ENCODE measurements at places on chromosomes 12 and 14.

DNA sequence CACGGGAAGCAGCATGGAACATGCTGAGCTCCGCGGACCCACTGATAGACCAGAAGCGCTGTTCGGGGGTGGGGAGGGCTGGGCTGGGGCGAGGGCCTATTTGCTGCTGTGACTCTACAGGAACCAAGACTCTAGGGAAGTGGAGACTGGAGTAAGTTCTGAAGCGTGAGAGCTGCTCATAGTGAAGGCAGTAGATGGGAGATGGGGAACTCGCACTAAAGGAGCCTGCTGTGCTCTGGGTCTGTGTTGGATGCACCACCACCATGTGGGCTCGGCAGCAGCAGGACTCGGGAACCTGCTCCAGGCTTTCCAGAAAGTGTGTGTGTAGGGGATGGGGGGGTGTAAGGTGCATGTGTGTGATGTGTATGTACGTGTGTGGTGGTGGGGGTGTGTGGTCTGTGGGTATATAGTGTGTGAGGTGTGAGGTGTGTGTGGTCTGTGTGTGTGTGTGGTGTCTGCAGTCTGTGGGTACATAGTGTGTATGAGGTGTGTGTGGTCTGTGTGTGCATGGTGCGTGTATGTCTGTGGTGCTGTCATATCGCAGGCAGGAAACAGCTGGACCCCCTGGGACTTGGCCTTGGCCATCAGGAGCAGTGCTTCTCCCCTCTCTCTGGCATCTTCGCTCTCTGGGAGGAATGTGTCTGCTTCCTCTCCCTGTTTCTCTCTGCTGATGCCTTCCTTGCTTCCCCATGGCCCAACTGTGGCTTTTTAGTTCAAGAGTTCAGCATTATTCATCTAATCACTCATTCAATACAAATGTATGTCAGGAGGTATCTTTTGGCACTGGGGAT, 378.9 kb downstream of the FUT8 start:
- DNase-seq: no peak

DNA sequence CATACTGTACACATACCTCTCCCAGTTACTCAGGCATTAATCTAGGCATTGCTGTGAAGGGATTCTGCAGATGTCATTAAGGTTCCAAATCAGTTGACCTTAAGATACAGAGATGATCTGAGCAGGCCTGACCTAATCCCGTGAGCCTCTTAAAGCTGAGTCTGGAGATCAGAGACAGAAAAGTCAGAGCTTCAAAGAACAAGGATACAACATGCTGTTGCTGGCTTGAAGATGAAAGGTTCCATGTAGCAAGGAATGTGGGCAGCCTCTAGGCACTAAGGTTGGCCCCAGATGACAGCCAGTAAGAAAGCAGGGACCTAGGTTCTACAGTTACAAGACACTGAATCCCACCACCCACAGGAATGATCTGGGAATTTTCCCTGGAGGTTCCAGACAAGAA, 81.1 kb downstream of the MAP1LC3B2 start:
- no peak for DNase-seq

- no peak for DNase-seq
Measured at GRCh38 chr14:93150227-93151208, 34.2 kb downstream of the MOAP1 start.

GRCh38 chr14:80100681-80101080, 110.6 kb downstream of the DIO2 start:
- DNase-seq: no peak

Measured in GM04504 (cell line).